ENCODE measurements at places on chromosomes 6 and 20.

- no peak for DNase-seq
These were observed 50.5 kb upstream of the SSTR4 start for GRCh38 chr20:22984606-22985005.

- DNase-seq: no peak
These were observed 242.3 kb upstream of the PREP start for GRCh38 chr6:105645156-105645555.

GRCh38 chr6:50610562-50610961, 102.8 kb upstream of the TFAP2D start:
- DNase-seq: no peak

GRCh38 chr6:121515630-121516265, 80.3 kb downstream of the GJA1 start:
- DNase-seq: no peak

- no peak for DNase-seq
These were observed 36.3 kb upstream of the TGM2 start for GRCh38 chr20:38201356-38201755.

DNA sequence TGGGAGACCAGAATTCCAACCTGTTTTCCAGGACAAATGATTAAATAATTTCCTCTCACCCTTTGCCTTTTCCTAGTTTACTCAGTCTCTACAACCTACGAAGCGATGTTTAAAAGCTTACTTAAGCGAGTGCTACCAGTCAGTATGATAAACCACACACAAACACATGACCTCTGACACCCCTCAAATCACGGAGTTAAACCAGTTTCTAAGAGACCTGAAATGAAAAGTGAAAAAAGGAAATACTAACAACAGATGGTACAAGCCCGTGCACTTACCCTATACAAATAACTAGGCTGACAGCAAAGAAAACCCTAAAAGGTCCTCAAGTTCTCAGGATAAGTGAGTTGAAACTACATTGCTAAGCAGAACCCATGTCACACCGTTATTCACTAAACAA, 7.7 kb downstream of the TNFRSF21 start:
- no peak for DNase-seq

- no peak for DNase-seq
These were observed 39.8 kb upstream of the RSPO4 start for GRCh38 chr20:1041845-1042390.
